ENCODE measurements at places on chromosomes 6 and 20.

- no peak for DNase-seq
These were observed 1.1 kb downstream of the SLC22A23 start for GRCh38 chr6:3455569-3456394.

GRCh38 chr6:111591370-111591900 is 14.2 kb downstream of the TRAF3IP2 start:
- DNase-seq: peak; percentile 92

- no peak for DNase-seq
These were observed 80.2 kb downstream of the LRFN2 start for GRCh38 chr6:40506954-40507353.

DNA sequence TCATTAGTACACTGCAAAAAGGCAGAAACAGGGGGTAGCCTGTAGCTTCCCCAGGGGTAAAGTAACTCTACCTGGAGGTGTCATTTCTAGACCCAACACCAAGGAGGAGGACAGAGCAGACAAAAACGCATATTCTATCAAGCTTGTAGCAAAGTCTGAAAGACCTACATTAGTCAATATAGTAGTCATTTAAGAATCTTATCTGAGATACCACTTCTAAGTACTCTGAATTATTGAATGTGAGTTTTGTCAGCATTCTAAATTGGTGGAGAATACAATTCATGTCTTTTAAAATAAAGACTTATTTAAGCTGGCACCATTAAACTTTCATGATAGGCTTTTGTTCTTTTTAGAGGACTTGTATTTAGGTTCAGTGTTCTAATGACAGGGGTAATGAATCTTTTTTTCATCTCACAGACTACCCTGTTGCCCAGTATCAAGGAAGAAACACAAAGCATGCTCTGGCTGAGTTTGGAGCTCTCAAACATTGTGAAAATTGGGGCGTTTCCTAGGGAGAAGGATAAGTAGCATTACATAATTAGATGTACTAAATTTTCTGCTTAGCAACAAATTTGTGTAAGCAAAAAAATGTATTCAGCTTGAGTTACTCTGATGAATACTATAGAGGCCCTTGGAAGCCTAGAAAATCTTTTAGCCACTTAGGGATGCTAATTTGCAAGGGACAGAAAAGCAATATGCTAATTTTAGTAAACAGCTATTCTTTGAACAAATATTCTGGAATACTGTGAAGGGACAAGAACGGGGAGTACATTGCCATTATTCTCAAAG is 255.4 kb upstream of the HSF2 start:
- DNase-seq: no peak
